ENCODE measurements at places on chromosomes 4 and X. TPM values are rescaled to one million over a fixed set of nuclear protein-coding genes. Genes with fewer than 3 reads are reported as not detected.

Gene PCSK1N
- total RNA-seq, result not detected

Gene NAP1L3
- total RNA-seq, result 8.0 TPM

Gene CXCL10
- not detected for total RNA-seq

Gene SSX2B
- not detected for total RNA-seq

Gene NSG1
- 0.73 TPM for total RNA-seq

Gene TREX2
- total RNA-seq, result 0.84 TPM

Gene SLC39A8
- 45.6 TPM for total RNA-seq

Gene STOX2
- not detected for total RNA-seq

Gene AFF2
- total RNA-seq, result 1.0 TPM

Gene HTRA3
- total RNA-seq, result 0.20 TPM

Gene RPS3A
- total RNA-seq, result 2,904 TPM

Gene MTMR8
- total RNA-seq, result 1.2 TPM

Gene MAGEA2
- total RNA-seq, result 87.1 TPM

Gene GDPD2
- not detected for total RNA-seq

Gene CLNK
- not detected for total RNA-seq

Gene LGI2
- 0.67 TPM for total RNA-seq

Gene ADGRA3
- 28.7 TPM for total RNA-seq

Gene SOWAHD
- 0.05 TPM for total RNA-seq
